NB4 (cell line): ENCODE measurements at places on chromosomes 1 and 21.

GRCh38 chr1:231099996-231100767 lies 60.1 kb upstream of the FAM89A start:
- no peak for DNase-seq

GRCh38 chr1:111776391-111776790 lies 20.7 kb downstream of the DDX20 start:
- no peak for DNase-seq

GRCh38 chr1:10178597-10179405 lies 31.6 kb upstream of the KIF1B start:
- no peak for DNase-seq

- DNase-seq, result no peak
Observed at GRCh38 chr1:6935361-6935883, 150.2 kb downstream of the CAMTA1 start.
